Cardiac septum (tissue), 1 donor: ENCODE measurements at places on chromosomes 7 and 10. TPM values are rescaled to one million over a fixed set of nuclear protein-coding genes. Genes with fewer than 3 reads are reported as not detected.

- no peak for DNase-seq
Observed at GRCh38 chr7:30874656-30875302, 36.9 kb upstream of the AQP1 start.

DNA sequence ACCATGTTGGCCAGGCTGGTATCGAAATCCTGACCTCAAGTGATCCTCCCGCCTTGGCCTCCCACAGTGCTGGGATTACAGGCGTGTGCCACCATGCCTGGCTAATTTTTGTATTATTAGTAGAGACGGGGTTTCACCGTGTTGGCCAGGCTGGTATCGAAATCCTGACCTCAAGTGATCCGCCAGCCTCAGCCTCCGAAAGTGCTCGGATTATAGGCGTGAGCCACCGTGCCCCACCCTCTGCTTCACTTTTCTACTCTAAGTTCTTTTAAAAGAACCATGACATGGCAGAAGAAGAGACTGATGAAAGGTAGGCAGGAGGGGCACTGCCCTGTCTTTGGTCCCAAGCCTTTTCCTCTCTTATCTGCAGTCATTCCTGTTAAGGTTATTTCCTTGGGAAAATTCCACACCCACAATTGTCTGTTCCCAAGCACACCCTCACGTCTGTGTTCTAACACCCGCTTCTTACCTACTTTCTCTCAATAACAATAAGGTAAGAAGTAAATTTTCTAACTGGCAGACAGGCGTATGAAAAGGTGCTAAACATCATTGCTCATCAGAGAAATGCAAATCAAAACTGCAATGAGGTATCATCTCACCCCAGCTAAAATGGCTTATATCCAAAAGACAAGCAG is 291.7 kb downstream of the DPP6 start:
- DNase-seq, result no peak

- DNase-seq, result no peak
Observed at GRCh38 chr10:45553155-45553554, 119.4 kb downstream of the ZFAND4 start.

DNA sequence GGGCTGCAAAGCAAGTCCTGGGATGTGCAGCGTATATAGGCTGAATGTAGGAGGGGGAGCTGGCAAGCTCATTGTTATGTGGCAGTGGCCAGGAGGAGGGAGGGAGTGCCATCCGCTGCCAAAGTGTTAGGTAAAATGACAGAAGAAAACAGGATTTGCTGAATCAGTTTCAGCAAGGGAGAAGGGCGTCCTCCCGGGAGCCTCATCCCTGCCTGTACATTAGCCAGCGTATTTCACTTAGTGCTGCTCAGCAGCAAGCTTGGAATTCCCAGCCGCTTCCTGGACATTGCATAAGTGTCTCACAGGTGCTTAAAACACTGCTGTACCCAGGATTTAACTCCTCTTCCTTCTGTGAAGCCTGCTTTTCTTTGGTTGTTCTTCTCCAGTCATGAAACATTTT is 2.5 kb downstream of the NIPSNAP2 start:
- no peak for DNase-seq

DNA sequence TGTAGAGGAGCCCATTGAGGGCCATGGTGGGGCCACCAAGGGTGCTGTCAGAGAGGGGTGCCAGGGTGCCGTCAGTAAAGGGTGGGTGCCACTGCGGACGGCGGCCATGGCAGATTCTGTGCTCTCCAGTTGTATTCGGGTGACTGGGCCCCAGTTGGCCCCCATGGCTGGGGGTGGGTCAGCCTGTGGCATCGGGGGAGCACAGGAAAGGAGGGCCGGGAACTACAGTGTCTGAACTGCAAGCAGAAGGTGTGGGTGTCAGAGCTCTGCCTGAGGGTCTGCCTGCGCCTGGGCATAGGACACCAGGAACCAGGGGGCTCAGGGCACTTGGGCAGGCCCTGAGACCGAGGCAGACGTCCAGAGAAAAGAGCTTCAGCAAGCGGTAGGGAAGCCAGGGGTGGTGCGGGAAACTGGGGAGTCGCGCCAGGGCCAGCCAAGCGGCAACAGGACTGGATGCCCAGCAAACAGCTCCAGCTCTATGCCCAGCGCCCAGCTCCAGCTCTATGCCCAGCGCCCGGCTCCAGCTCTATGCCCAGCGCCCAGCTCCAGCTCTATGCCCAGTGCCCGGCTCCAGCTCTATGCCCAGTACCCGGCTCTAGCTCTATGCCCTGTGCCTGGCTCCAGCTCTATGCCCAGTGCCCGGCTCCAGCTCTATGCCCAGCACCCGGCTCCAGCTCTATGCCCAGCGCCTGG is 502.3 kb upstream of the FOXK1 start:
- no peak for DNase-seq

CCDC136 gene
- 14.5 TPM for total RNA-seq

CREB5 gene
- 43.1 TPM for total RNA-seq

ITGA8 gene
- 2.5 TPM for total RNA-seq
